Brain pericyte (primary cell): ENCODE measurements at places on chromosomes 6 and 20.

GRCh38 chr6:24149836-24150235, 23.8 kb downstream of the NRSN1 start:
- DNase-seq, result no peak

GRCh38 chr20:60589623-60590022, 631.4 kb downstream of the CDH26 start:
- no peak for DNase-seq

- DNase-seq, result no peak
These were observed 495.4 kb downstream of the BTBD3 start for GRCh38 chr20:12413116-12413515.

DNA sequence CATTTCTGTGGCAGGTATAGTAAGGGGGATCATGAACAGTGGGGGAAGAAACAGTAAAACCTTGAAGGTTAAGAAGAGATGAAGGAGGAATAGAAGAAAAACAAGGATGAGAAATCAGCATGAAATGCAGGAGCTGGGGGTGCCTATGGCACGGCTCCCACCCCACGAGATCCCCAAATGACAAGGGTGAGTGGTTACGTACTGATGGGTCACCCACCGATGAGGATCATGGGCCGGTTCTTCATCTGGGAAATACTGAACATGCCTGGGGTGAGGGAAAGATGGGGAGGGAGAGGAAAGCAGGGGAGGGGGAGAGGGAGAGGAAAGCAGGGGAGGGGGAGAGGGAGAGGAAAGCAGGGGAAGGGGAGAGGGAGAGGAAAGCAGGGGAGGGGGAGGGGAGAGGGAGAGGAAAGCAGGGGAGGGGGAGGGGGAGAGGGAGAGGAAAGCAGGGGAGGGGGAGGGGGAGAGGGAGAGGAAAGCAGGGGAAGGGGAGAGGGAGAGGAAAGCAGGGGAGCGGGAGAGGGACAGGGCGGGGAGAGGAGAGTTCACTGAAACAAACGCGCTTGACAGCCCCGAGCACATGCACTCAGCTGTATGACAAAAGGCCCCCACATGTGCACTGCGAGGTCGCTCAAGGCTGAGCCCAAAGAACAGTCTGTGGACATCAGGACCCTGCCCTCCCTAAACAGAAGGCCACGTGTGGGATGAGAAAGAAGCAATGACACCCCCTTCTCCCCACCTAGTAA, 25.3 kb downstream of the MOCS1 start:
- DNase-seq, result no peak

DNA sequence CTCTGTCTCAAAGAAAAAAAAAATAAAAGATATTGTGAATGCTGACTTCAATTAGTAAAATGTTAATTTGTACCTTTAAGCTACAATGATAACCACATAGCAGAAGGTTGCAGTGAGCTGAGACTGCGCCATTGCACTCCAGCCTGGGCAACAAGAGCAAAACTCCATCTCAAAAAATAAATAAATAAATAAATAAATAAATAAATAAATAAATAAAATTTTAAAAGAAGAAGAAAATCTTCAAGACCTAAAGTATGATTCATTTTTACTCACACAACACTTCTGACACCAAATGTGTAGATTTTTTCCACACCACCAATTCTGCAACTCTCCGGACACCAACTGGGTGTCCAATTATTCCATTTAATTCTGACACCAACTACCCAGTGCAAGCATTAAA, 28.8 kb upstream of the MBOAT1 start:
- no peak for DNase-seq

- DNase-seq, result no peak
These were observed 4.1 kb downstream of the FAM210B start for GRCh38 chr20:56362833-56363413.

DNA sequence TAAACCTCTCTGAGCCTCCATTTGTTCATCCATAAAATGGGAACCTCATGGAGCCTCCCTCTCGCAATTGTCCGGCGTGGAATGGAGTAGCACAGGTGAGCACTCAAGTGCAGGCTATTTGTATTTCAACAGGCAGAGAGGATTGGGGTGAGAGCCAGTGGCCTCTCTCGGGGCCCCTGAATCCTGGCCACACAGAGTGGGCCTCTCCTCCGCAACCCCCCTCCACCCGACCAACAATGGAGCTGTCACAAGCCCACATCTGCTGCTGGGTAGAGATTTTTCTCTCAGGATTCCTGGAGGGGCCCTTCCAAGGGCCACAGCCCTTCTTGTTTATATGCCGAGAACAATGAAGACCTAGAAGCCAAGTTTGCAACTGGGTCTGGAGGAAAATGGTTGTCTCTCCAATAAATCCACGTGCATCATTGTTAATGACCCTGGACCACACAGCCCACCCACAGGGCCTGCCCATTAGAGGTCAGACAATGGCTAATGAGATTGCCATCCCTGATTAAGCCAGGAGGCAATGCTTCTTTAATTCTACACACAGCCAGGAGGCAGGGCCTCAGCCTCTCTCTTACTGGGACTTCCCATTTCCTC, 233.0 kb downstream of the ANKRD60 start:
- no peak for DNase-seq

- DNase-seq, result no peak
These were observed 67.1 kb downstream of the FYN start for GRCh38 chr6:111806165-111806547.

DNA sequence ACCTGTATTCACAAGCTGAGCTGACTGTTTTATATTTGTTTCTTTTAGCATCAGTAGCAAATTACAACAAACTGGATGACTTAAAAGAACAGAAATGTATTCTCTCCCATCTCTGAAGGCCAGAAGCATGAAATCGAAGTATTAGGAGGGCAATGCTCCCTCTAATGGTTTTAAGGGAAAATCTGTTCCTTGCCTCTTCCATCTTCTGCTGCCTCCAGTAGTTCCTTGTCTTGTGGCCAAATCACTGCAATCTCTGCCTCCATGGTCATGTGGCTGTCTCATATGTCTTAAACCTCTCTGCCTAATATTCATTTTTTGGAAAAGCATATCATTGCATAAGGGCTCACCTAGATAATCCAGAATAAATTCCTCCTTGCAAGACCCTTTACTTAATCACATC, 25.2 kb upstream of the ASCC3 start:
- no peak for DNase-seq

GRCh38 chr6:90214461-90214860, 82.2 kb downstream of the BACH2 start:
- no peak for DNase-seq

DNA sequence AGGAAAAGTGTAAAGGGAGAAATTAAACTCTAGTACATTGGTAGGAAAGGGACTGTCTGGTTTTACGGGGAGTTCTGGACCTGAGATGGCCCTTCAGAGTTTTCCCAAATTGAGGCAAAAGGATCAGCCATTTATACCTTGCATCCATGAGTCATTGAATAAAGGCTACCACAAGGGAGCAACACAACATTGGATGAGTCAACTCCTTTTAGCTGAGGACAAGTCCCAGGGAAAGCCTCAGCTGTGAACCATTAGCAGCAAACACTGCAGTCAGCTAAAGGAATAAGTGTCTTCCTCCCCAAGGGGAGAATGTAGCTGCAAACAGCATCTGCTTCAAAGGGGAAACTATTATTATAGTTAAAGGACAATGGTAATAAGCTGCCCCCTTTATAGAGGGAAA, 468.7 kb upstream of the ID4 start:
- DNase-seq, result no peak
